ENCODE measurements at places on chromosomes 2 and 18.

- DNase-seq, result peak; percentile 99
Observed at GRCh38 chr18:48834413-48835031, 116.2 kb downstream of the SMAD7 start.

- DNase-seq, result no peak
Observed at GRCh38 chr2:150427298-150427697, 60.2 kb downstream of the RND3 start.

DNA sequence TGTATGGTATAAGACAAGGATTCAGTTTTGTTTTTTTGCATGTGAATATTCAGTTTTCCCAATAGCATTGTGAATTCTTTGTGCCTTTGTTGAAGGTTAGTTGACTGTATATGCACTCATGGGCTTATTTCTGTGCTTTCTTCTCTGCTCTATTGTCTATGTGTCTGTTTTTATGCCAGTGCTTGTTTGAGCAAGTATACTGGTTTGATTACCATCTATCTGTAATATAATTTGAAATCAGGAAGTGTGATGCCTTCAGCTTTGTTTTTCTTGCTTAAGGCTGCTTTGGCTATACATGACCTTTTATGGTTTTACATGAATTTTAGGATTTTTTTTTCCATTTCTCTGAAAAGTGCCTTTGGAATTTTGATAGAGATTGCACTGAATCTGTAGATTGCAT, 23.5 kb downstream of the COLEC11 start:
- DNase-seq, result no peak

DNA sequence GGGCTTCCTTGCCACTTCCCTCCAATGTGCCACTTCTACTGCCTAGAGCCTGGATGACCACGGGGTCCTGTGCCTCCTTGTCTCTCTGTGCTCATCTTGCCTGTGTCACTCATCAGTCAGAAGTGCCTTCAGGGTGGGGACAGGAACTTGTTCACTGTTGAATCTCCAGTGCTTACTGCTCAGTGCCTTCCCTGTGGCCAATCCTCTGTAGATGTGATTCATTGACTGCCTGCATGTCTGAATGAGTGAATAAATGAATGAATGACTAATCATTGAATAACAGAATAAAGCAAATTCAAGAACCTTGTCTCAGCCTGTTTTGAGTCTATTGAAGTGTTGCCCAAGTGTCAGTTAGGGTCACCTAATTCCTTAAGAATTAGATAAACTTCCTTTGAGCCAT, 42.3 kb upstream of the FAM136A start:
- DNase-seq, result peak; percentile 55

DNA sequence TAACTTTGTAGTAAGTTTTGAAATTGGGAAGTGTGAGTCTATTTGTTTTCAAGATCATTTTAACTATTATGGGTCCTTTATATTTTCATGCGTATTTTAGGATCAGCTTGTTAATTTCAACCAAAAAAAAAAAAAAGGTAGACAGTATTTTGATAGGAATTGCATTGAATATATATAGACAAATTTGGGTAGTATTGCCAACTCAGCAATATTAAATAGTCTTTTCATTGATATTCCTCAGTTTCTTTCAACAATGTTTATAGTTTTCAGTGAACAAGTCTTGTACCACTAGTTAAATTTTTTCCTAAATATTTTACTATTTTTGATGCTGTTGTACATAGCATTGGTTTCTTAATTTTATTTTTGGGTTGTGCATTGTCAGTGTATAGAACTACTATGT, 149.9 kb downstream of the TAF4B start:
- no peak for DNase-seq

DNA sequence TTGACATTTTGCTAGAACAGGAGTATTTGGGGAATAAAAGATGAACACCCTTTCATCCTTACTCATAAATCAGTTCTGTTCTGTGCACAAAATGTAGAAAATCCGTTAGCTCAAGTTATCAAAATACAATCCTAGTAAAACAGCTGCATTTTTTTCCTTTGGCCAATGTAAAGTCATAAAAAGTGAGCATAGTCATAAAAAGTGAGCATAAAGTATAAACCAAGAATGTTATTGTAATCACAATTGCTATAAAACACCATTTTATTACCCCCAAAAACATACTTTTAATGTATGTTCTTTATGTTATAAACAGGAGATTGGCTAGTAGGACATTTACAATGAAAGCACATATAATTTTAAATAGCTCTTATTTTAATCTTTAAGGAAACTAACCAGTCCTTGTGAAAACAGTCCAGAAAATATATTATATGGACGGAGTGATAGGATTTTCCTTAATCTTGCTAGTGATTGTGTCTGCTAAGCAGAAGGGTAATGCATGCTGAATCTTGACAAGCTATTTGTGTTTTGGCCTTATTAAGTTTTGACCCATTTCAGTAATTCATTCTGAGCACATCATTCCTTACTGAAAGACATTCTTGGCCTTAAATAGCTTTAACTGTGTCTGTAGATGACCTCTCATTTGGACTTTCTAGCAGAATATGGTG, 891.8 kb downstream of the DSC3 start:
- no peak for DNase-seq
